Neural crest cell (in vitro differentiated cells): ENCODE measurements at places on chromosomes 2 and 18. TPM values are rescaled to one million over a fixed set of nuclear protein-coding genes. Genes with fewer than 3 reads are reported as not detected.

DNA sequence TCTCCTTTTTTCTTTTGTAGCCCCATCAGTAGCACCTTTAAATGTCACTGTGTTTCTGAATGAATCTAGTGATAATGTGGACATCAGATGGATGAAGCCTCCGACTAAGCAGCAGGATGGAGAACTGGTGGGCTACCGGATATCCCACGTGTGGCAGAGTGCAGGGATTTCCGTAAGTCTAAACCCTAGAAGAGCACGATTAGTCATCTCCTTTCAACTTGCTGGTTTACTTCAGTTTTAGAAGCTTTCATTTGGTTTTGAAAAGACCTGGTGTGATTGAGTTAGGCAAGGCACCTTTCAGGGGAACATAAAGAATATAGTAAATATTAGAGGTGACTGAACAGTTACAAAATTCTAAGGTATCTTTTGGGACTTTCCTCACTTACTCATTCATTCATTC is 72.2 kb upstream of the TMEM87B start:
- H3K4me3 ChIP-seq = no peak overlapping the region
- no peak for DNase-seq
- H3K4me1 ChIP-seq = peaks cover 47% of the 10 kb centered on the region

GRCh38 chr2:29749041-29749440 is 172.3 kb downstream of the ALK start:
- no peaks in the 10 kb centered on the region for H3K27me3 ChIP-seq
- H3K27ac ChIP-seq = no peak overlapping the region
- no peak for DNase-seq
- H3K4me3 ChIP-seq = no peak overlapping the region
- H3K36me3 ChIP-seq = no peaks in the 10 kb centered on the region

The PLGLB2 gene
- total RNA-seq = 2.2 and 2.9 TPM in 2 replicates

The DCTN1 gene
- total RNA-seq = 198 and 202 TPM in 2 replicates
